ENCODE measurements at places on chromosomes 16 and 17. TPM values are rescaled to one million over a fixed set of nuclear protein-coding genes. Genes with fewer than 3 reads are reported as not detected.

DNA sequence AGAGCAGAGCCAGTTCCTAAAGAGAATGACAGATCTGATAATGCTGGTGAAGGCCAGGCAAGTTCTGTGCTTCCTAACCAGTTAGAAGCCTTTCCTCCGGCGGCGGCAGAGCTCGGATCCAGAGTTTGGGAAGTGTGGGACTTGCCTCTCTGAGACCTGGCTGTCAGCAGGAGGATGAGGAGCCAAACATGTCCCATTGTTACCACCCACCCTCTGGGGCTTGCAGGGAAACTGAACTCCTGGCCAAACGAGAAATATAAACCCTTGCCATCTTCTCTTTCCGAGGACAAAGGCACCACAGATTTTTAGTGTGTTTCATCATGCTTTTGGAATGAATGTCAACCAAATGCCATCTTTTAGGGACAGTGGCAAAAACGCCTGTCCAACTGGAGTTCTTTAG is 80.2 kb upstream of the SMURF2 start:
- DNase-seq = no peak
- H3K27me3 ChIP-seq = no peaks in the 10 kb centered on the region
- H3K4me3 ChIP-seq = no peak overlapping the region
- H3K36me3 ChIP-seq = peaks cover 1% of the 10 kb centered on the region
- no peak overlapping the region for H3K27ac ChIP-seq

- H3K27me3 ChIP-seq = no peaks in the 10 kb centered on the region
- H3K4me1 ChIP-seq = no peaks in the 10 kb centered on the region
- no peak overlapping the region for H3K4me3 ChIP-seq
- no peak overlapping the region for H3K27ac ChIP-seq
Measured at GRCh38 chr17:17198281-17198680, 7.9 kb downstream of the PLD6 start.

DNA sequence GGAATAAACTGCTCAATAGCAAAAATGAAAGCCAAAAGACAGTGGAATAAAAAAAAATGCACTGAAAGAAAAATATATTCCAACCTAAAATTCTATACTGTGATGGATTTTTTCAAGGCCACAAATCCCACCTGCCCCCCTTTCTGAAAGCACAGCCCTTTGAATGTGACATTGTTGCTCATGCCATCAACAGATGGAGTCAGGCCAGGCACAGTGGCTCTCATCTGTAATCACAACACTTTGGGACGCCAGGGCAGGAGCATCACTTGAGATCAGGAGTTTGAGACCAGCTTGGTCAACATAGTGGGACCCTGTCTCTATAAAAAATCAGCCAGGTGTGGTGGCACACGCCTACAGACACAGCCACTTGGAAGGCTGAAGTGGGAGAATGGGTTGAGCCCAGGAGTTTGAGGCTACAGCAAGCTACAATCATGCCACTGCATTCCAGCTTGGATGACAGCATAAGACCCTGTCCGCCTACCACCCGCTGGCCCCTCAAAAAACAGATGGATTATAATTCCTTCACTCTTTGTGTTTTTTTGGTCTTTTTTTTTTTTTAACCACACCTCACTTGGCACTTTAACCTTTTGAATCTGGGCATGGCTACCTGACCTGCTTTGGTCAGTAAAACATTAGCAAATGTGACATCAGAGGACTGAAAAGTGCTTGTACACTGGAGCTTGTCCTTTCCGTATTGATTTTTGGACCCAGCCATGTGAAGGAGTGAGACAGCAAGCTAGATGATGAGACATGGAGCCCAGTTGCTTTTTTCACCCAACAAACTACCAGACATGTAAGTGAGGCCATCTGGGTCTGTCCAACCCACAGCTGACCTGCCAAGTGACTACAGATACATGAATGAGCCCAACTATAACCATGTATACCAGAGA is 36.3 kb downstream of the GLG1 start:
- H3K27ac ChIP-seq = no peak overlapping the region
- DNase-seq = no peak
- no peak overlapping the region for H3K4me3 ChIP-seq
- H3K27me3 ChIP-seq = no peaks in the 10 kb centered on the region
- peaks cover 11% of the 10 kb centered on the region for H3K36me3 ChIP-seq
- H3K4me1 ChIP-seq = peaks cover 22% of the 10 kb centered on the region

DNA sequence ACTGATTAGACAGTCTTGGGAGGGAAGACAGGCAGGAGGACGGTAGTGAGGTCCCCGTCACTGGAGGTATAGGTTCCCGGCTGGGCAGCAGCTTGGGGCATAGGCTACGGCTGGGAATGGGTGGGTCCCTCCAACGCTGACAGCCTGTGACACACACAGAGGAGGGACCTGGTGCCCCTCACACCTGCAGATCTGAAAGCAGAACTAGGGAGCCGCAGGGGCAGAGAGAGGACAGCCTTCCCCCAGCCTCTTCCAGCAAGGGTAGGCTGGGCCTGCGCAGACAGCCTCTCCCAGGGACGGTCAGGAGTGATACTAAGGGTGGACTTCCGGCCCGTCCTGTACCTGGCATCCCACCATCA is 2.0 kb downstream of the P2RX1 start:
- H3K27ac ChIP-seq = peak overlapping the region; percentile 64
- H3K4me3 ChIP-seq = no peak overlapping the region
- no peak for DNase-seq
- H3K4me1 ChIP-seq = peaks cover 35% of the 10 kb centered on the region
- H3K36me3 ChIP-seq = no peaks in the 10 kb centered on the region
- no peaks in the 10 kb centered on the region for H3K27me3 ChIP-seq

DNA sequence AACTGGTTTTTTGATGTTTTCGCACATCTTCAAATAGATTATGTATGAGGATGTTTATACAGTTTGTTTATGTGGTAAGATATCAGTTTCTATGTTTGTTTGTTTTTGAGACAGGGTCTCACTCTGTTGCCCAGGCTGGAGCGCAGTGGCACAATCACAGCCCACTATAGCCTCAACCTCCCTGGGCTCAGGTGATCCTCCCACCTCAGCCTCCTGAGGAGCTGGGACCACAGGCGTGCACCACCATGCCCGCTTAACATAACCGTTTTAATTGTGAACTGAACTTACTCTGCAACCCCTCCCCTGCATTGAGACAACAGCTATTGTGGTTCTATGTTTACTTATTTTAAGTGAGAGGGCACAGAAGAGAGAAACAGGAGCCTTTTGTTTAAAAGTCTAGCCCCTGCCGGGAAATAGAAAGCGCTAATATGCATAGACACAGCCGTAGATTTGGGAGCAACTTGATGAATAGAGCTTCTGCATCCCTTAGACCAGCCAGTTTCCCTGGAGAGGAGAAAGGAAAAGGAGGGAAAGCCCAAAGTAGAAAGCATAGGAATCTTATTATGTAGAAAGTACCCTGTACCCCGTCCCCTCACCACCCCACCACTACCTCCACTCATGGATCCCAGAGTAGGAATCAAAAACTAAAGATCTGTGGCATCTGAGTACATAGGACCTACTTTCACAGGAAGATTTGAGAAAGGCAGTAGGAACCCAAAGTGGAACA is 19.6 kb upstream of the APPBP2 start:
- H3K36me3 ChIP-seq = no peaks in the 10 kb centered on the region
- no peaks in the 10 kb centered on the region for H3K4me1 ChIP-seq
- no peak overlapping the region for H3K4me3 ChIP-seq
- H3K27ac ChIP-seq = no peak overlapping the region
- DNase-seq = no peak

- H3K4me3 ChIP-seq = no peak overlapping the region
- H3K36me3 ChIP-seq = peaks cover 2% of the 10 kb centered on the region
- H3K27me3 ChIP-seq = no peaks in the 10 kb centered on the region
- no peaks in the 10 kb centered on the region for H3K4me1 ChIP-seq
- no peak overlapping the region for H3K27ac ChIP-seq
Measured at GRCh38 chr16:75052481-75053202, 53.8 kb downstream of the ZNRF1 start.

GRCh38 chr17:51238255-51238887 is 21.5 kb downstream of the MBTD1 start:
- H3K36me3 ChIP-seq = peaks cover 5% of the 10 kb centered on the region
- peaks cover 12% of the 10 kb centered on the region for H3K4me1 ChIP-seq
- H3K4me3 ChIP-seq = peak overlapping the region; percentile 59
- no peak for DNase-seq
- H3K27ac ChIP-seq = peak overlapping the region; percentile 71

DNA sequence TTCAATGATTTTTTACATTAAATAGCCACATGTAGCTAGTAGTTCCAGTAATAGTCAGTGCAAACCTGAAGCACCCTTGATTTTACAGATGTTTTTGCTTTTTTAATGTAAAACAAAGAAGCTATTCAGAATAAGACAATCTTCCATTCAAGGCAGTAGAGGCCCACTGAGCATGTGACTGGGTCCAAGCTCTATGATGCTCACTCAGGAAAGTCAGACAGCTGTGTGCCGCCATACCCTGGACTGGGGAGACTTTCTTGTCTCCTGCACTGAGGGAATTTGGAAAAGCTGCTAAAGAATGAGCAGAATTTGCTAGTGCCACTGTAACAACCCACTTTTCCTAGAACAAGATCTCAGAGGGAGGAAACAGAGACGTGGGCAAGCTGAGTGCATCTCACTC is 11.5 kb downstream of the CENPN start:
- no peak overlapping the region for H3K27ac ChIP-seq
- H3K4me3 ChIP-seq = no peak overlapping the region
- peaks cover 34% of the 10 kb centered on the region for H3K36me3 ChIP-seq

GRCh38 chr17:58970609-58971450 is 135.8 kb downstream of the TRIM37 start:
- H3K4me3 ChIP-seq = no peak overlapping the region
- H3K4me1 ChIP-seq = peaks cover 8% of the 10 kb centered on the region
- no peaks in the 10 kb centered on the region for H3K36me3 ChIP-seq
- H3K27me3 ChIP-seq = peaks cover 13% of the 10 kb centered on the region
- no peak for DNase-seq

DNA sequence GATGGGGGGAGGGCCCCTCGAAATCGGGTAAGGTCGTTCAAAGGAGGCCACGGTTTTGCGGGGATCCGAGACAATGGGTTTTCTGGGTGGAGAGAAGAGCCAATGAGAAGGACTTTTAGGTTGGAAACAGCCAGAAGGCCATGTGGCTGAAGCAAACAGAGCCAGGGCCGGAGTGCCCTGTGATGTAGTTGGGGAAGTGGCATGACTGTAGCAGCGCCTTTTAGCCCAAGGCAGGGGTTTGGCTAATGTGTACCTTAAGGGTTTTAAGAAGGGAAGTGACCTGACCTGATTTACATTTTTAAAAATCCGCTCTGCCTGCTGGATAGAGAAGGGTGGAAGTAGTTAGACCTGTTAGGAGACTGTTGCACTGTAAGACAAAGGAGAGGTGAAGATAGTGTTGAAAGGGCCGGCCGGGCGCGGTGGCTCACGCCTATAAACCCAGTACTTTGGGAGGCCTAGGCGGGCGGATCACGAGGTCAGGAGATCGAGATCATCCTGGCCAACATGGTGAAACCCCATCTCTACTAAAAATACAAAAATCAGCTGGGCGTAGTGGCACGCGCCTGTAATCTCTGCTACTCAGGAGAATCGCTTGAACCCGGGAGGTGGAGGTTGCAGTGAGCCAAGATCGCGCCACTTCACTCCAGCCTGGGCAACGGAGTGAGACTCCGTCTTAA is 1.0 kb downstream of the LYRM1 start:
- peaks cover 48% of the 10 kb centered on the region for H3K36me3 ChIP-seq
- H3K27me3 ChIP-seq = no peaks in the 10 kb centered on the region
- DNase-seq = peak; percentile 48
- H3K27ac ChIP-seq = peak overlapping the region; percentile 99

GRCh38 chr17:72861811-72862210 is 230.7 kb downstream of the SLC39A11 start:
- H3K4me1 ChIP-seq = peaks cover 1% of the 10 kb centered on the region
- H3K4me3 ChIP-seq = no peak overlapping the region
- H3K27ac ChIP-seq = no peak overlapping the region
- no peaks in the 10 kb centered on the region for H3K27me3 ChIP-seq
- H3K36me3 ChIP-seq = peaks cover under 1% of the 10 kb centered on the region

DNA sequence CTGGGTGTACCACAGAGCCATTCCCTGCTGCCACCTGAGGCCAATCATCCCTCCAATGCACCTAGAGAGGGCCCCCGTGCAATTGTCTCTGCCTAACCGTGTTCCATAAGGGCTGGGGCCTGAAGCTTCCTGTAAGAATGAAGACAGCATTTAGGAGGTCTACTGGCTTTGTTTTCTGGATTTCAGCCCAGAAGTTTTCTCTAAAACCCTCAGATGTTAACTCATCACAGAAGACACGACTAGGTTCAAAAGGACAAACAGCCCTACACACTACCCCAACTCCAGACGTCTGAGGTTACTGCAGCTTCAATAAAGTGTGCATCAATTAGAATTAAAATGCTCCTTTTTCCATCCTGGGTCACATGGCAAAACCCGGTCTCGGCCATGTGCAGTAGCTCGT is 10.8 kb upstream of the DRG2 start:
- no peaks in the 10 kb centered on the region for H3K4me1 ChIP-seq
- H3K27me3 ChIP-seq = peaks cover 41% of the 10 kb centered on the region
- H3K36me3 ChIP-seq = no peaks in the 10 kb centered on the region
- DNase-seq = no peak
- no peak overlapping the region for H3K27ac ChIP-seq
- H3K4me3 ChIP-seq = no peak overlapping the region

- H3K4me3 ChIP-seq = no peak overlapping the region
- no peaks in the 10 kb centered on the region for H3K36me3 ChIP-seq
- H3K27me3 ChIP-seq = no peaks in the 10 kb centered on the region
Measured at GRCh38 chr16:80441935-80442334, 98.9 kb upstream of the DYNLRB2 start.

DNA sequence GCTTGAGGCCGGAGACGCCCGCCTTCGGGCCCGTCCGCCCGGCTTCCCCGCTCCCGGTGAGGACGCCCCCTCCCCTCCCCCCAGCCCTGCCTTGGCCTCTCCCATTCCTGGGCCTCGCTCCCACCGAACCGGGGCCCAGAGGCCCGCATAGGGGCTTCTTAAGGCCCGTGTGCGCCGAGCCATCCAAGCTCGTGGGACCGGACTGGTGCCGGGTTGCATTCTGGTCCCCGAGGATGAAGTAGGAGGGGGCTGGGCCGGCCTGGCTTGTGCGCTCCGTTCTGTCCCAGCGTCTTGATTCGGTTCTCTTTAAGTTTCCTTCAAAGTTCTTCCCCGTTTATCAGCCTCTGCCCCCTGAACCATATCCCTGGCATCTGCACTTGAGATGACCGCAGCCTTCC is 488 bp downstream of the SENP3 start:
- peak overlapping the region; percentile 83 for H3K4me3 ChIP-seq
- no peak for DNase-seq
- H3K27me3 ChIP-seq = no peaks in the 10 kb centered on the region
- H3K27ac ChIP-seq = peak overlapping the region; percentile 97
- peaks cover 47% of the 10 kb centered on the region for H3K4me1 ChIP-seq

GRCh38 chr16:85986931-85987749 is 88.2 kb downstream of the IRF8 start:
- DNase-seq = peak; percentile 69
- H3K27ac ChIP-seq = peak overlapping the region; percentile 68
- no peaks in the 10 kb centered on the region for H3K27me3 ChIP-seq
- peaks cover 37% of the 10 kb centered on the region for H3K4me1 ChIP-seq
- H3K4me3 ChIP-seq = peak overlapping the region; percentile 41
- H3K36me3 ChIP-seq = no peaks in the 10 kb centered on the region

DNA sequence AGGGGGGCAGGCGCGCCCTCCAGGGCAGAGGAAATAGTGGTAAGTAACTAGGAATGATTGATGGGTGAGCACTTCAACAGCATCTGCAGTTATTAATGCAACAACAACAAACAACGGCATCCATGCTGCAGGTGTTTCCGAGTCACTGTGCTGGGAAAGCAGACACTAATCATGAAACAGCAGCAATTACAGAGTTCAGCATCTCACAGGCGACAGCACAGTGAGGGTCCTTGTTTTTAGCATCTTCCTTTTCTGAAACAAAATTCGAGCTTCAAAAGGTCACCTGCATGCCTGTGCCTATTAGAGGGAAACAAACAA is 191.9 kb downstream of the SLC39A11 start:
- no peaks in the 10 kb centered on the region for H3K4me1 ChIP-seq
- H3K4me3 ChIP-seq = no peak overlapping the region

The PIPOX gene
- 3.5 TPM for total RNA-seq

The GID4 gene
- total RNA-seq = 9.4 TPM

The OR2C1 gene
- not detected for total RNA-seq

The CETP gene
- not detected for total RNA-seq

The ANKRD40CL gene
- not detected for total RNA-seq

The KDM6B gene
- total RNA-seq = 43.4 TPM

The HSD17B1 gene
- total RNA-seq = 1.2 TPM

All from activated naive CD8-positive, alpha-beta T cell treated with anti-CD3 and anti-CD28 coated beads, Interleukin-2, amount 10 ng/mL, durations not matched to agents 7 days and 5 days (primary cell).